Erythroblast (primary cell): ENCODE measurements at places on chromosomes 7 and 10.

DNA sequence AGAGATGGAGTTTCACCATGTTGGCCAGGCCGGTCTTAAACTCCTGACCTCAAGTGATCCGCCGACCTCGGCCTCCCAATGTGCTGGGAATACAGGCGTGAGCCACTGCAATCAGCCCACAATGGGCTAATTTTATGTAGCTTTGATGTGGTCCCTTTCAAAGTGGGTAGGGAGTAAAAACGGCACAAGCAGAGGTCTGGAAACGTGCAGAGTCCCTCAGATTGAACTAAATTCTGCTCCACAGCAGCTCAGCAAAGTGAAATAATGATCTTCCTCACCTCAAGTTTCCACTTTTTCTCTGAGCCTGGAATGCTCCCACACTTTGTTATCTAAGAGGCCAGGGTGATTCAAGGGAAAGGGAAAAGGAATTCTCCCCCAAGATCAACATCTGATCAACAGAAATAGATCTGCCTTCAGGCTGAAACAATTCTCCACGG, 6.1 kb downstream of the CCDC3 start:
- DNase-seq = no peak

DNA sequence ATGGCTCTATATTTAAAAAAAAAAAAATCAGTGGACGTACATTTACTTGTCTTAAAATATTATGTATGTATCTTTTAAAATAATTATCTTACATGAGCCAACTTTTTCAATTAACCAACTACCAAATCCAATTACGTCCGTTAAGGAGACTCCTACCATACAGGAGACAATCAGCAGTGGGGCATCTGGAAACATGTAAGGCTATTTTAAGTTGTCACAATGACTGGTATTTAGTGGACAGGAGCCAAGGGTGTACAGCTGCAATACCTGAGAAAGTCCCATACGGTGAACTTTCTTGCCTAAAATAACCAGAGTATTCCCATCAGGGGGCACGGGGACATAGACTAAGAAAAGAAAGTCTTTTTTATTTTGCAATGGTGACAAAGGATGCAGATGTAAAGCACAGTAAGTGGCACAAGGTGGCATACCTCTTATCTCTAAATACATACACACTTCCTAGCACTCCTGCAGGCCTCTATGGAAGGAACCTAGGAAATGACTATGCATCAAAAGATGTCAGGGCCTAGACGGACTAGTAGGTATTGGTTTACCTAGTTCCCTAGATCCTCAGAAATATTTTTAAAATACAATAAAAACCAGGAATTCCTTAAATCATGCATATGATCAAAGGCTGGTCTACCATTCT, 16.0 kb upstream of the TLL2 start:
- no peak for DNase-seq

DNA sequence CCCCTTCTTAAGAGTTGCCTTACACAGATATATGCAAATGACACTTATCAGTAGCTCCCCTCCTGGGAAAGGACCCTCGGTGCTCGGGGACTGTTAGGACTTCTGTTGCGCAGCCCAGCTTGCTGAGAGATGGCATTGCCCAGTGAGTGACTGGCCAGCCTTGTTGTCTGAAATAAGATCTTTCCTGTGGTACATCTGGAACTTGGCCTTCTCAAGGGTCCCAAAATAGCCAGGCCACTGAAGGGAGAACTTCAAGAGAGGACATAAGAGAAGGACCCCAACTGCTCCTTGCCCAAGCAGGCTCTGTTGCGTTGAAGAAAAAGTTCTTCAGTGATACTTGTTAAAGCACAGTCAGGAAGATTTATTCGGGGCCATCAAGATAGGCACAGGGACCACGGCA, 17.3 kb downstream of the BAG3 start:
- no peak for DNase-seq

- DNase-seq = no peak
Observed at GRCh38 chr10:132664407-132664806, 121.5 kb downstream of the NKX6-2 start.

- no peak for DNase-seq
Observed at GRCh38 chr7:112199672-112200071, 6.5 kb downstream of the DOCK4 start.

DNA sequence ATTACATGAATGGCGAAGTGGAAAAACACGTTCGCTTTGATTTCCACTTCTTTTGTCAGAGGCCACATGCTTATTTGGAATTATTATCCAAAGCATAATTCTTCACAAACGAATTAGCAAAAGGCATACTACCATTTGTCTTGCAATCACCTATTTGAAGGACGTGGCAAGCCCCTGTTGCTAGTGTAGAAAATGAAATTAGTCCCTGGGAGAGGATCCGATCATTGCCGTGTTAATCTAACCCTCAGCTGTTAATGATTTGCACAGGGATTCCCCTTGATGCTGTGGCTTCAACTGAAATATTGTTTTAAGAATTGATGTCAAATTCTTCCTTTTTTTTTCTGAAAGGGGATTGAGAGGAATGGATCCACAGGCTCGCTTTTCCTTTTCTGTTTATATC, 4.6 kb downstream of the AGMO start:
- DNase-seq = no peak

GRCh38 chr10:31099094-31099493, 67.4 kb upstream of the ZNF438 start:
- DNase-seq = no peak

DNA sequence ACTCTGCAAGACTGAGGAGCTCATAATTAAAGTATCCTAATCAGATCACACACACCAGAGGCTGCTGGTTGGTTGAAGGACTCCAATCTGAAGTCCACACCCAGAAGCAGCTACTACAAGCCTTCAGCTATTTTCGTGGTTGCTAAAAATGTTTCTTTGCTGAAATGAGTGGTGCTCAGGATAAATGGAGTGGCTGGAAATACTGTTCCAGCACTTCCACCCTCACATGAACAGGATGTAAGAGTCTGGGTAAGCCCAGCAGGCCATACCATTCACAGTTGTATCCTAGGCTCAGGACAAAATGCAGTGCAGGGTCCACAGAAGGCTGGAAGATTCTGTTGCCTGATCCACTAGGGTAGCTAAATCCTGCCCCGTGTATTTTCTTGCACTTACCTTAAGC, 34.1 kb downstream of the AFAP1L2 start:
- DNase-seq = no peak

DNA sequence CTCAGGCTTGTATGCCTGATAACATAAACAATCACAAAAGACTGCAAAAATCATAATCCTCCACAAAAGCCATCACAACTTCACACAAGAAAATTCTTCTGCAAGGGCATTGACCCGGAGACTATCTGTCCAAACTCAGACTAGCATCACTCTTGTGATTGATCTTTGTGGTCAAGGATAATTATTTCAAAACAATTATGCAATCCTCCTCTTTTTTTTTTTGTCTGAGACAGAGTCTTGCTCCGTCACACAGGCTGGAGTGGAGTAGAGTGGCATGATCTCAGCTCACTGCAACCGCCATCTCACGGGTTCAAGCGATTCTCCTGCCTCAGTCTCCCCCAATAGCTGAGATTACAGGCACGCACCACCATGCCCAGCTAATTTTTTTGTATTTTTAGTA, 22.2 kb downstream of the CDNF start:
- DNase-seq = no peak

- DNase-seq = no peak
Observed at GRCh38 chr10:42953684-42954674, 122.9 kb upstream of the RET start.
